Omental fat pad (tissue), 4 donors: ENCODE measurements at places on chromosomes 4 and X. TPM values are rescaled to one million over a fixed set of nuclear protein-coding genes. Genes with fewer than 3 reads are reported as not detected.

ZDHHC15 gene
- 1.8 TPM for total RNA-seq

DNA sequence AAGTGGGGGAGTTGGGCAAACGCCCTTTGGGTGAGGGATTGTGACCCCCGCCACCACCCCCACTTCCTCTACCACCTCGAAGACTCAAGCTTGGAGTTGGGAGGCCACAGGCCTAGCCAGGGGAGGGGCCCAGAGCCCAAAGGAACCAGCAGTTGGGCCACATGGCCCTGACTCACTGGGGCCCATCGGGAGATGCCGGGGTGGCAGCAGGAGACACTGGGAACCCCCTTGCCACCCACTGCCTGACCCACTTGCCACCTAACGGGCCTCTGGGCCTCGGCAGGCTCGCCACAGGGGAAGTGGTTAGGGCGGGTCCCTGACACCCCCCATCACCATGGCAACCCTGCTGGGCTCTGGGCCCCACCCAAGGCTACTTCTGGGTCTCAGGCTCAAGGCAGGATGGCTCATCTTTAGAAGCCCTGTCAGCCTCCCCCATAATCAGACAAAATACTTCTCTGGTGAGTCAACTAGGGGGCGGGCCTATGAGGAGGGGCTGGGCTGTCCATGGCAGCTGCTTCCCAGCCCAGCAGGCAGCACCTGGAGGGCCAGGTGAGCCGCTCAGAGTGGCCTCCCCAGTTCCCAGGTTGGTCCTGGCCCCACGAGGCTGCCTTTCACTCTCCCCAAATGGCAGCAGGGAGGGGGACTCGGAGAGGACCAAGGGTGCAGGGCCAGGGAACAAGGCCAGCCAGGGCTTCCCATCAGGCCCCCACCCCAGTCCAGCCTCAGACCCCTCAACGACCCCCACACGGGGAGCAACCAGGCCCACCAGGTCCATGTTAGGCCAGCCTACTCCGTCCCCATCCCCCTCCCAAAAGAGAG is 5.6 kb downstream of the FLNA start:
- DNase-seq, result peak; percentile 69

PLRG1 gene
- 39.2 TPM for total RNA-seq

- DNase-seq, result no peak
Observed at GRCh38 chr4:38896940-38897339, 29.3 kb downstream of the FAM114A1 start.
